ENCODE measurements at places on chromosomes 4 and X.

GRCh38 chrX:18616688-18617406 is 55.1 kb downstream of the RS1 start:
- DNase-seq = no peak

DNA sequence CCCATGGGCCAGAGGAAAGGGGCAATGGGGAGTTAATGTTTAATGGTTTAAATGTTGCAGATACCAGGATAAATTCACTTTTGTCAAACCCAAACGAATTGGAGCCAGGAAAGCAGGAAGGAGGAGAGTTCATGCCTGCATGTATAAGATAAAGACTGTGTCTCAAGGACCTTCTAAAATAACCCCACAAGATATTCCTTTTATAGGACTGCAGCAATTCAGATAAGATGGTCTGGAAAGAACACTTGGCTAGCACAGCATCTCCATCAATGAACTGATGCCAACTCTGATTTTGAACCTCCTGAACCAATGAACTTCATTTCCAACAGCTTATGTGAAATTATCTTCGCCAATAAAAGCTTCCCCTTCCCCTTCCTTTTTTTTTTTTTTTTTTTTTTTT is 31.3 kb upstream of the LONRF3 start:
- no peak for DNase-seq

DNA sequence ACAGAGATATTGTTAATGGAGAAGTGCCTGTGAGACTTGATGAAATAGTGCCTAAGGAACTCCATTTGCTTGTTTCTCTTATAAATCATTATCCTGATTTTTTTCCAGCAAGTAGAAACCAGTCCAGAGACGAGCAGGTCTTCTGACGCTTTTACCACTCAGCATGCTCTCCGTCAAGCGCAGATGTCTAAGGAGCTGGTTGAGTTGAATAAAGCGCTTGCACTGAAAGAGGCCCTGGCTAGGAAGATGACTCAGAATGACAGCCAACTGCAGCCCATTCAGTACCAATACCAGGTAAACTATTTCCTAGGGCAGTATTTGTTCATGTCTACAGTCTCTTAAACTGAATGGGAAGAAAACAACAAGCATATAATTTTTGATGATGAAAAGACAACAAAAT is 63.6 kb downstream of the KIF4A start:
- DNase-seq = no peak

- DNase-seq = no peak
These were observed 147.8 kb upstream of the PSAPL1 start for GRCh38 chr4:7582313-7583097.

GRCh38 chr4:16626945-16627344 is 271.5 kb downstream of the LDB2 start:
- DNase-seq = no peak

Measured in activated CD4-positive, alpha-beta T cell treated with anti-CD3 and anti-CD28 coated beads, Interleukin-2, Interleukin-4, amounts not matched to agents 100 ng/mL and 50 ng/mL, durations not matched to agents 16 hours and 8 hours (primary cell).